RPMI7951 (cell line): ENCODE measurements at places on chromosomes 7 and 10. TPM values are rescaled to one million over a fixed set of nuclear protein-coding genes. Genes with fewer than 3 reads are reported as not detected.

DNA sequence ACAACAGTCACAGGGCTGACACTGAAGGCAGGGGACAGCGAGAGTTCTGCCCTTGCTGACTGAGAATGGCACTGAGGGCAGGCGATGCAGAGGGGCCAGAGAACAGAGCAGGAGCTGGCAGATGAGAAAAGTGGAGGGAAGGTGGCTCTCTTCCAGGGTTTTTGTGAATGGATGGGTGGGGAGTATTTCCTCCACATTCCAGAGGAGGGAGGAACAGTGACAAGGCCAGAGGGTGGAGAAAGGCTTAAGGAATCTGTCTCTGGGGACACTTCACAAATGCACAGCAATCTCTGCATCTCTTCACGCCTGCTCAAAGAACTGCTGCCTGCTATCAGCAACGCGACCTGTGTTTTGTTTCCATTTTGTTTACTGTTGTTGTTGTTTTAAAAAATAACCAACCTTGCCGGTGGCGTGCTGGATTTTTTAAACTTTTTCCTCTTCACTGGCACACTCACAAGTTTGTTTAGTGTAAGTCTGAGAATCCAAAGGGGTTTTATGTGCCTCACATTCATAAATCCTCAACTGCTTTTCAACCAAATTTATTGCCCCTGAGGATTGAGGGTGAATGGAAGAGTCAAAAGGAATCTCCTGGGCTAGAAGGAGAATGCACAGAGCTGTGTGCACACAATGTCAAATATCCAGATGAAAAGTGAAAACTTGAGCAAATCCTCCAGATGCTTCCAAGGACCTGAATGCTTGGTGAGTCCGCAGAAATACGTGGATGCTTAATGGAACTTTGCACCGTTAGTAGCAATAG lies 129.3 kb downstream of the GLI3 start:
- peak; percentile 80 for DNase-seq

GRCh38 chr10:121675344-121675743 lies 77.1 kb upstream of the FGFR2 start:
- DNase-seq = no peak

DNA sequence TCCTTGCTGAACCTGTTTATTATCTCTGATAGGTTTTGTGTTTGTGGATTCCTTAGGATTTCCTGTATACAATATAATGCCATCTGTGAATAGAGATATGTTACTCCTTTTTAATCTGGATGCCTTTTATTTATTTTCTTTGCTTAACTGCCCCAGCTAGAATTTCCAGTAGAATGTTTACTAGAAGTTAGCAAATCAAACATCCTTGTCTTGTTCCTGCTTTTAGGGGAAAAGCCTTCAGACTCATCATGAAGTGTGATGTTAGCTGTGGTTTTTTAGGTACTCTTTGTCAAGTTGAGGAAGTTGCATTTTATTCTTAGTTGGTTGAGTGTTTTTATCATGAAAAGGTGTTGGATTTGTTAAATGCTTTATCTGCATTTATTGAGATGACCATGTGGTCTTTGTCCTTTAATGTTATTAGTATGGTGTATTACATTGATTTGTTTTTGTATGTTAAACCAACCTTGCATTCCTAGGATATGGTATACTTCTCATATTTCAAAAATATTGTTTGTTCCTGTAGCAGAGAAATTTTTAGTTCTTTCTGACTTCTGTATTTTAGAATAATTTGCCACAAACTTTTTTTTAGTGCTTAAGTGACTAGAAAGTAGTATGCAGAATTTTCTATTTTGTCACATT lies 24.3 kb downstream of the PPP2R2D start:
- DNase-seq = no peak

DNA sequence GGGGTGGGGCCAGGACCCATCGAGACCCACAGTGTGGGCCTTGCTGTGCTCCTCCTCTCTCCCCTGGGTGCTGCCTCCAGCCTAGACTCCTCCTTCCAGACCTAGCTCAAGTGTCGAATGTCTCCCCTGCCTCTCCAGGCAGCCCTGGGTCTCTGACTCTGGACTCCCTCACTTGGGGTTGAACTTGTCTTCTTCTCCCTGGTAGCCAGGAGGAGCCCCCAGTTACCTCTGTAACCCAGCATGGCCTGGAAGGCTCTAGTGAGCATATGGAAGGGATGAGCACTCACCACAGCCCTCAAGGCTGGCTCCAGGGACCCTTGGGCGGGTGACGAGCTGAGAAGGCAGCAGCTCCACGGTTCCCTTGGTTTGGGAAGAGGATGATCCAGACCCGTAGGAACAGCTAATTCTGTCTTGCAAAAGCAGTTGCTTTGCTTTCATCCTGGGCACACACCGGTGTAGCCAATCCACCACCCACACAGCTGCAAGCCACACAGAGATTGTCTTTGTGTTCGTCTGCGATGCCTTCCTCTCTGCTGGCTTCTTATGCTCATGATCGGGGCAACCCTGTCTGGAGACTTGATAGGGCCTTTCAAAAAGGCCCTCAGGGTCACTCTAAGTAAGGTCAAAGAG lies 52.3 kb upstream of the ANTXRL start:
- DNase-seq = no peak

GRCh38 chr7:30921540-30922401 lies 10.1 kb downstream of the AQP1 start:
- DNase-seq = no peak

GRCh38 chr7:36044101-36044892 lies 108.8 kb upstream of the EEPD1 start:
- no peak for DNase-seq

Gene RAMP3
- 0.78 and 0.84 TPM in 2 replicates for total RNA-seq

Gene RBP3
- not detected in 2 replicates for total RNA-seq

Gene ASB10
- not detected in 2 replicates for total RNA-seq
